ENCODE measurements at places on chromosomes 5 and 9.
A peak's percentile ranks its signal among the peaks of the same experiment; 100 is the strongest.

DNA sequence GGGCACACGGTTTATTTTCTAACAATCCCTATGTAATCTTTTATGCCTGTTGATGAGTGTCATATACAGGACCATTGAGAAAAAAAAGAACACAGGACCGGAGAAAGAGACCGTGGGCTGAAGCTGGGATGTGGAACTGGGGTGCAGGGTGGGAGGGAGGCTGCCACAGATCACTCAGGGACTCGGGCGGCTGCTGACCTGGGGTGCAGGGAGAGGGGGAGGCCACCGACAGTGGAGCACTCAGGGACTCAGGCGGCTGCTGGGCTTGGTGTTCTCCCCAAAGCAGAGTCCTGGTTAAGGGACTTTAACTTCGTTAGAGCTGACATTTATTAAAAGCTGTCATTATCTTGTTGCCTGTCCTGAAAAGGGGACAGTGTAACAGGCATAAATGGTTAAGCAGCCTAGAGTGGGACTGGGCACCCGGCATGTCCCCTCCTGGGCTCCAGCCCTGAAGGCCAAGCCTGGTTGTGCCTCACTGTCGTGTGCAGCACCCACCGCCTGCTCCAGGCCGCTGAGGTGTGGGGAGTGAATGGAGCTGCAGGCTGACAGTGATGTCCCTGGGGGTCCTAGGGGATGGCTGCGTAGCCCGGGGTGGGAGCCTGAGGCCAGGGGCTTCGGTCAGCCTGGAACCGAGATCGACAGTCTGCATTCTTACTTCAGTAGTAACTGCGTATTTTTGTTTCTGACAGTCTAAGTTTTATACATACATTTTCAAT lies 14.0 kb downstream of the NDUFS6 start:
- DNase-seq, result no peak

GRCh38 chr5:73454379-73455036 lies 5.9 kb upstream of the FOXD1 start:
- peak; percentile 63 for DNase-seq

GRCh38 chr5:75072061-75072460 lies 19.7 kb upstream of the GCNT4 start:
- no peak for DNase-seq

DNA sequence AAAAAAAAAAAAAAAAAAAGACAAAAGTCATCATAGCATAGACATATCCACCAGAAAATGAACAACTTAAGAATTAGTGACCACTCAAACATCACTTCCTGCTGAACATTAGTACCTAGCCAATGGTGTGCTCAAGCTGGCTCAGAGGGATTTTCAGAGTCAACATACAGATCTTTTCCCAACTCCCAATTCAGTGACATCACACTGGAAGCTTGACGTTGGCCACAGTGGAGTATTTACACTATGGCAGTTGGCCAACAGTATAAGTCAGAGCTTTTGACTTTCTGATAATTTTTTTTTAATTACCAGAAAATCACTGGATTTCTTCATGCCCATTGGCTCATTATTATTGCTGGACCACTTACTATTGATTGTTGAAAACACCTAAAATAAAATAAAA lies 383.5 kb downstream of the ARHGEF28 start:
- no peak for DNase-seq

GRCh38 chr5:143023411-143024096 lies 253.4 kb downstream of the ARHGAP26 start:
- DNase-seq, result peak; percentile 80

- peak; percentile 19 for DNase-seq
Observed at GRCh38 chr5:59128646-59129290, 545.9 kb downstream of the RAB3C start.
